ENCODE measurements at places on chromosomes 2 and 18.

GRCh38 chr2:186696290-186696689 is 2.4 kb downstream of the FAM171B start:
- H3K27me3 ChIP-seq, result peaks cover 47% of the 10 kb centered on the region
- no peak for DNase-seq
- H3K27ac ChIP-seq, result no peak overlapping the region
- peaks cover 6% of the 10 kb centered on the region for H3K4me1 ChIP-seq
- H3K4me3 ChIP-seq, result no peak overlapping the region

DNA sequence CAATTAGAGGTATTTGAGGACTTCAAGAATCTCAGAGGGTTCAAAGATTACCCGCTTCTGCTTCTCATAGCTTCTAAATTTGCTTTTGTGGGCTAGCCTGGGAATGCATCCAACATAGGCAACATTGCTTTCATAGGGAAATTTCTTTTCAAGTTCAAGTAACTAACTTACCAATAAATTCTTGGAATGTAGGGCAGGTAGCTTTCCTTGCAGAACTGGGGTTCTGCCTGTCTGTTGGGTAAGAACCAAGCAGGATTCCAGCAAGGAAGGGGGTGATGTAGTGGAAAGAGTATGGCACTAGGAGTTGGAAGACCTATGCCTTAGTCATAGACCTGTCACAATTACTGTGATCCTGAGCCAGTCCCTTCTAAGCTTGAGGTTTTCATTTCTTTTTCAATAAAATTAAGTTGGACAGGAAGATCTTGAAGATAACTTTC is 164.1 kb downstream of the FHOD3 start:
- no peak overlapping the region for H3K4me3 ChIP-seq
- no peaks in the 10 kb centered on the region for H3K36me3 ChIP-seq
- H3K27me3 ChIP-seq, result no peaks in the 10 kb centered on the region
- H3K4me1 ChIP-seq, result peaks cover 2% of the 10 kb centered on the region
- H3K27ac ChIP-seq, result no peak overlapping the region

- H3K27ac ChIP-seq, result peak overlapping the region; percentile 4
- peaks cover 23% of the 10 kb centered on the region for H3K4me1 ChIP-seq
- H3K36me3 ChIP-seq, result no peaks in the 10 kb centered on the region
- no peak overlapping the region for H3K4me3 ChIP-seq
Measured at GRCh38 chr18:23927821-23928746, 86.5 kb upstream of the TTC39C start.

GRCh38 chr2:236984046-236984445 is 101.6 kb upstream of the COPS8 start:
- peaks cover 14% of the 10 kb centered on the region for H3K36me3 ChIP-seq
- H3K4me1 ChIP-seq, result no peaks in the 10 kb centered on the region
- peaks cover 15% of the 10 kb centered on the region for H3K27me3 ChIP-seq
- no peak for DNase-seq

DNA sequence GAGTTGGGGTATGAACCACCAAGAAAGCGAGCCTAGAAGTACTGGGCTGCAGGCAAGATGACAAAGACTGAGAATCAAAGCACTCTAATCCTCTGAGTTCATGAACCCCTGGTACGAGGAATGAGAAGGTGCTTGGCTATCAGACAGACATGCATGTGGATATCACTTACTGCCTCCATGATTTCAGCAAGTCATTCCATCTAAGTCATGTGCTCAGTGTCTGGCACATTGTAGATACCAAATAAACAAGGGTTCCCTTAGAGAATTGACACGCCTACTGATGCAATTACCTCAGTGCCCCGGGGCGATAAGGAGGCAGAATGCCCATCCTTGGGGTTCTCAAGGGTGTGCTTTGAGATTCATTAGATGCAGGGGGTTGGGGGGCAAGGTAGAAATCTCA is 125.6 kb upstream of the PKDCC start:
- no peaks in the 10 kb centered on the region for H3K4me1 ChIP-seq
- no peak overlapping the region for H3K27ac ChIP-seq
- H3K27me3 ChIP-seq, result no peaks in the 10 kb centered on the region
- no peaks in the 10 kb centered on the region for H3K36me3 ChIP-seq
- no peak for DNase-seq

- no peak for DNase-seq
- H3K36me3 ChIP-seq, result no peaks in the 10 kb centered on the region
- no peak overlapping the region for H3K27ac ChIP-seq
- H3K4me3 ChIP-seq, result no peak overlapping the region
Measured at GRCh38 chr18:14914771-14915170, 166.8 kb downstream of the ANKRD30B start.

GRCh38 chr2:202847693-202848524 is 23.7 kb downstream of the ICA1L start:
- no peak overlapping the region for H3K27ac ChIP-seq
- peaks cover 9% of the 10 kb centered on the region for H3K4me1 ChIP-seq
- peaks cover 4% of the 10 kb centered on the region for H3K36me3 ChIP-seq
- H3K27me3 ChIP-seq, result no peaks in the 10 kb centered on the region
- H3K4me3 ChIP-seq, result no peak overlapping the region
- DNase-seq, result no peak

- no peak for DNase-seq
- H3K27ac ChIP-seq, result no peak overlapping the region
- H3K4me3 ChIP-seq, result no peak overlapping the region
- no peaks in the 10 kb centered on the region for H3K4me1 ChIP-seq
- H3K36me3 ChIP-seq, result no peaks in the 10 kb centered on the region
Measured at GRCh38 chr2:121828281-121828731, 72.9 kb downstream of the TSN start.

GRCh38 chr18:71329114-71329513 is 1040.3 kb downstream of the SOCS6 start:
- H3K36me3 ChIP-seq, result no peaks in the 10 kb centered on the region
- DNase-seq, result no peak
- H3K4me1 ChIP-seq, result no peaks in the 10 kb centered on the region
- H3K27ac ChIP-seq, result no peak overlapping the region

DNA sequence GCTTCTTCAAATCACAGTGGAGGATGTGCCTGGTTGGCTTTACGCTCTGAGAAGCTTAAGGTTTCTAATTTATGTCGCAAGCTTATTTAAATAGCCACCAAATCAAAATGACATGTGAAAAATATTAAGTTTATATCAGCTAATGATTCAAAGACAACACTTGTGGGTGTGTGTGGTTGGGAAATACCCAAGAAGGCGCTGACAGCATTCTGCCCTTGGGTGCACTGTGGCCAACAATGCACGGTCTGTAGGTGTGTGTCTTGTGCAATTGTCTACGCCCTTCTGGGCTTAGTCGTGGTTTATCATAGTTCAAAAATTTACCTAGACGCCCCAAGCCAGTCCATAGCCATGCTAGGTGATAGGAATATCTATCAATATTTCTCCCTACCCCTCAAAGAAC is 60.9 kb downstream of the KCTD1 start:
- no peak for DNase-seq
- no peak overlapping the region for H3K4me3 ChIP-seq
- no peaks in the 10 kb centered on the region for H3K36me3 ChIP-seq
- H3K4me1 ChIP-seq, result no peaks in the 10 kb centered on the region
- H3K27me3 ChIP-seq, result no peaks in the 10 kb centered on the region
- no peak overlapping the region for H3K27ac ChIP-seq

DNA sequence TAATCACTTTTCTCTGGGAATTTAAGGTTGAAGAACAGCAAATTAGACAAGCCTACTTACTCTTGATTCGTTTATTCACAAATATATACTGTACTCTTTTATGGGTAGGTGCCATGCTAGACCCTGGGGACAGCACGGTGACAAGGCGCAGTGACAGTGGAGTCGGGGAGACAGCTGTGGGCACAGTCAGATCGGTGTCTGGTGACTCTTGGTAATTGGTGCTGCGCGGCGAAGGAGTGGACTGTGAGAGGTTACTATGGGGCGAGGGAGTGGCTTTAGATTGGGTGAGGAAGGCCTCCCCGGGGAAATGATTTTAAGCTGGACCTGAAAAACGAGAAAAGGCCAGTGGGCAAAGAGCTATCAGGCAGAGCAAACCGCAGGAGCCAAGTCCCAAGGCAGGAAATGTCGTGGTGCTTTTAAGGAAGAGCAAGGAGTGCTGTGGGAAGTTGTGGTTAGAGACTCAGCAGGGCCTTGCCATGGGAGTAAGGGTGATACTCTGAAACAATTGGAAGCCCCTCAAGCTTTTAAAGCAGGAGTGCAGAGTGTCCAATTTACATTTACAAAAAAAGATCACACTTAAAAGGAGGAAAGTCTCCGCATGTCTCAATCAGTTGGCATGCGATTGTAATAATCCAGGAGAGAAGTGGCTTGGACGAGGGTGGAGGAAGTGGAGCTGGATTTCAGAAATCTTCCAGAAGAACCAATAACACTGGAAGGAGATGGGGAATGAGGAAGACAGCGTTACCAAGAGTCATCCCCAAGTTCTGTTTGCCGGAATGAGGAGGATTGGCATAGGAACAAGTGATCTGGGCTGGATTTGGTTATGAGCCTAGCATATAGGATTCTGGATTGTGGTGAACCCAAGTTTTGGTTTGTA is 36.1 kb upstream of the TXNDC2 start:
- no peak for DNase-seq
- H3K4me3 ChIP-seq, result no peak overlapping the region
- H3K27ac ChIP-seq, result no peak overlapping the region
- peaks cover 37% of the 10 kb centered on the region for H3K27me3 ChIP-seq
- H3K36me3 ChIP-seq, result no peaks in the 10 kb centered on the region

DNA sequence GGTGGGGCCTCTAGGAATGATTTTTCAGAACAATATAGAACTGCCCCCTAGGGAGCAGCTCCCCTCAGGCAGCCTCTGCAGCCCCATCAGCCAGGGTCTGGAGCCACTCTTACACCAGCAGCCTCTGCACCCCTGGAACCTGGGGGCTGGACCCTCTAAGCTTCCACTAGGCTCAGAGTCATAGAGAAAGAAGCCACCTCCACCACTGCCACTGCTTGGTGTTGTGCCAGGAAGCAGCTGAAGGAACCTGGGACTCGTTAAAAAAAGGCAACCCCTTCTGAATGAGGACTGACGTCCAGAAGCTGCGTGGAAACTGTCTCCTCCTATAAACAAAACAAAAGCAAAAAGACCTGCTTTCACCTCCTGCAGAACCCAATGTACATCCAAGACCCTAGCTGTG is 98.1 kb upstream of the HS6ST1 start:
- no peak overlapping the region for H3K4me3 ChIP-seq
- no peaks in the 10 kb centered on the region for H3K4me1 ChIP-seq
- H3K36me3 ChIP-seq, result peaks cover 7% of the 10 kb centered on the region
- no peak overlapping the region for H3K27ac ChIP-seq
- H3K27me3 ChIP-seq, result no peaks in the 10 kb centered on the region

DNA sequence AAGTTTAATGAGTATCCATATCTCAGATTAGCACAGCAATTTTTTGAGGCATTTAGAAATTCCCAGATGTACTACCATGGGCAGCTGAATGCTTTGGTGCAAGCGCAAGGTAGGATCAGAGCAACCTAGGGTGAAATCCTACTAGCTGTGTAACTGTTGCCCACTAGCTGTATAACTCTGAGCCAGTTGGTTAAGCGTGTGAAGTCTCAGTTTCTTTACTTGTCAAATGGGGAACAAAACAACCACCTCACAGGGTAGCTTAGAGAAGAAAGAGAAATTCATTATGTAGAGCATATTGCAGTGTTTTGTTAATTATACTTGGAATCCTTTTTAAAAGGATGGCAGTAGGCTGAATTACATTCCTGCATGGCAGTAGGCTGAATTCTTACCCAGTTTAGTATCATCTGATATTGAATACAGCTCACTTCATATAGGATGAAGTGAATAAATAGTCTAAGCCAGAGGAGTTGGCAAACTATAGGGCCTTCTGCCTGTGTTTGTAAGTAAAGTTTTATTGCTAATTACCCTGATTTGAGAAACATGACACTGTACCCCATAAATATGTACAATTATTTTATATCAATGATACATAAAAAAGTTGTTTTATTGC is 180.7 kb downstream of the PLCL1 start:
- H3K27me3 ChIP-seq, result no peaks in the 10 kb centered on the region
- no peak overlapping the region for H3K4me3 ChIP-seq
- H3K27ac ChIP-seq, result no peak overlapping the region

GRCh38 chr2:71452565-71452964 is 796 bp upstream of the DYSF start:
- H3K36me3 ChIP-seq, result no peaks in the 10 kb centered on the region
- peaks cover 48% of the 10 kb centered on the region for H3K4me1 ChIP-seq
- H3K4me3 ChIP-seq, result no peak overlapping the region
- DNase-seq, result no peak
- H3K27me3 ChIP-seq, result peaks cover 21% of the 10 kb centered on the region

DNA sequence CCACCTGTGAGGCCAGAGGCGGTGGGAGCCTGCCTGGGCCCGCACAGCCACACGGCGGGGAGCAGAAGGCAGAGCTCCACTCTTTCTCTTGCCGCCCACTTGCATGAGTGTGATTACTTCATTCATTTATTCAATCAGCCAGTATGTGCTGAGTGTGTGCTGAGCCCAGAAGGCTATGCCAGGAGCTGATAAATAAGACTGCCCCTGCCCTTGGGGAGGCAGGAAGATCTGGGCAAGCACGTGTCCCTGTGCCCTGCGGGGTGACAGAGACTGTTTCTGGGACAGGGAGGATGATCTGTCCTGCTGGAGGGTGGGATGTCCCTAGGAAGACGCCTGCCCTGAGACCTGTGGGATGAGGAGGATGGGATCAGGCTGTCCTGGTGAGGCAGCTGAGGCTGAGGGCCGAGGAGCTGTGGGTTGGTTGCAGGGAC is 250.8 kb downstream of the DYSF start:
- H3K36me3 ChIP-seq, result no peaks in the 10 kb centered on the region
- no peak overlapping the region for H3K4me3 ChIP-seq
- no peak overlapping the region for H3K27ac ChIP-seq
- no peaks in the 10 kb centered on the region for H3K4me1 ChIP-seq
- DNase-seq, result no peak
- no peaks in the 10 kb centered on the region for H3K27me3 ChIP-seq

- no peaks in the 10 kb centered on the region for H3K36me3 ChIP-seq
- H3K27me3 ChIP-seq, result no peaks in the 10 kb centered on the region
- DNase-seq, result no peak
- H3K27ac ChIP-seq, result no peak overlapping the region
- H3K4me3 ChIP-seq, result no peak overlapping the region
Measured at GRCh38 chr2:109382951-109383350, 230.8 kb downstream of the SEPTIN10 start.

DNA sequence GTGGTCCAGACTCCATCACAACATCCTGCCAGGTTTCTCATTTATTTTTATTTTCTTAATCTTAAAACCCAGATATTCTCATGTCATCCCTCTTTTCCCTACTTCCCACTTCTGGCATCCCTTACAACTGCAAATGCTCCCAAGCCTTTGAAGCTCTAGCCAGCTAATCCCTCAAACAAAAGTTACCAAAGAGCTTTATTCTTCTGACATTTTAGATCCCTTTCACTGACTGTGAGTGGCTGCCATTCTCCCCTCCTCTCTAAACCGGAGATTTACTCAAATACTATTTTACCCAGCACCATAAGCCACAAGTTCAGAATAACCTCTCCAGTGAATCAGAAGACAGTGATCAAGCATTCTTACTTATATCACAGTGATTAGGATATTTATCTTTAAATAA is 569.0 kb upstream of the SYT4 start:
- H3K4me3 ChIP-seq, result no peak overlapping the region
- H3K27me3 ChIP-seq, result no peaks in the 10 kb centered on the region
- no peaks in the 10 kb centered on the region for H3K36me3 ChIP-seq

DNA sequence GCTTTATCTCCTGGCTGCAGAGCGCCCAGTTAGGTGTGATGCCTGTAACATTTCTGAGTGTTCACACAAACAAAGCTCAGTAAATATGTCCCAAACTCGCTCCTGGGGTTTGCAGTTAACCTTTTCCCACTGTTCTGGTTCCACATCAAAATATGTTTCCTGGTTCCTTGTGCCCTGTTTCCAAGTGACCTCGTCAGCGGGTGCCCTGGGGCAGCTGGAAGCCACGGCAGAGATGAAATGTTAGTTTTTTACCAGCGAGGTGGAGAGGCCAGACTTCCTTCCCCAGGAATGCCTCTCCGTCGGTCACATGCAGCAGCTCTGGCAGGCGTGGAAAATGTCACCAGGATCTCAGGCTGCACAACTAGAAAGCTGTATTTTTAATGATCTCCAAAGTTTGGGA is 18.2 kb downstream of the NFATC1 start:
- H3K36me3 ChIP-seq, result peaks cover 10% of the 10 kb centered on the region
- H3K27me3 ChIP-seq, result no peaks in the 10 kb centered on the region
- H3K4me3 ChIP-seq, result no peak overlapping the region
- H3K4me1 ChIP-seq, result peaks cover 52% of the 10 kb centered on the region

Data from naive thymus-derived CD8-positive, alpha-beta T cell (primary cell).